Activated gamma-delta T cell treated with Interleukin-2 at 50 U/mL for 16 hours (primary cell): ENCODE measurements at places on chromosomes 11 and 22.

GRCh38 chr22:41487037-41487935 is 18.4 kb downstream of the ACO2 start:
- no peak for DNase-seq

DNA sequence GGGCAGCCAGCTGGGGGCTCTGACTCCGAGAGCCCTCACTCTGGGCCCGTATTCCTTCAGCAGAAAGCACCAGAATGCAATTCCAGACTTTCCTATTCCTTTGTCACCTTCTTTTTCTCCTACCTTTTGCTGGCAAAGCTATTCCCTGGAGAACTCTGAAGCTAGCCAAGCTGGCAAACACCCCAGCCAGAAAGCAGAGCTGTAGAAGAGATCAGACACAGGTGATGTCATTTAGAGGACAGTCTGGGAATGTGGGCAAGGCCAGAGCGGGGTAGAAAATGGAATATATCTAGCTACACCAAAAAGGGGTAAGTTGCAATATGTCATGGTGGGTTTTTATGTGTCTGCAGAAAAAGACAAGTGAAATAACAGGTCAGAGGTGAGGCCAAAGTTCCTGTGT is 205.1 kb downstream of the NXPE2 start:
- DNase-seq: no peak

DNA sequence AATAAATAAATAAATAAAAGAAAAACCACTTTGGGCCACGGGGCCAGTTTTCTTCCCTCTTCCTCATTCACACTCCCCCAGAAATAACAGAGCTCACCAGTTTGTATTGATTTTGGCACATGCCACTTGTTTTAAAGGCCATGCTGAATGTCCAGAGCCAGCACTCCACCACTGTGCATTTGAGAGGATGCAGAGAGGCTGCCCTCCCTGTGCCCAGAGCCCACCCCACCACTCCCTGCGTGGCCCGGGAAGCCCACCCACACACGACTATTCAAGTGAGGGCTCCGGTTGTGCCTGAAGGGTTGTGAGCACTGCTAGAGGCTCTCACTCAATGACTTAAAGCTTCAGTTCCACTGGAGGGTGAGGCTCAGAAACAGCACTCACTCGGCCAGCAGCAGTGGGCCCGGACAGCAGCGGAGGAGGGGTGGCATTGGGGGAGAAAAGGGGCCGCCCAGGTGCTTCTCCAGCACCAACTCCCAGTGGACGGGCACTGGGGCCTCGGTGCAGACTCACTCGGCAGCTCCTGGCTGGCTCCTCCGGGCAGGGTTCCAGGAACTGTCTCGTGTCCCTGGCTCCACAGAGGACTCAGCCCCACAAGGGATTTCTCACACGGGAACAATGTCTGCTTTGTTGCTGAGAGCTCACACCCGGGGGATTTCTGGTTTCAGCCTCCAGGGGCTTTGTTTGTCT is 112.7 kb downstream of the SHANK2 start:
- DNase-seq: no peak

GRCh38 chr11:115303929-115304531 is 200.2 kb downstream of the CADM1 start:
- DNase-seq: no peak

- DNase-seq: peak; percentile 19
Measured at GRCh38 chr11:46112961-46113607, 8.2 kb downstream of the PHF21A start.

- DNase-seq: no peak
Measured at GRCh38 chr11:2095542-2095941, 43.6 kb downstream of the IGF2 start.

- no peak for DNase-seq
Measured at GRCh38 chr22:50733521-50734342, 4.3 kb upstream of the ACR start.

DNA sequence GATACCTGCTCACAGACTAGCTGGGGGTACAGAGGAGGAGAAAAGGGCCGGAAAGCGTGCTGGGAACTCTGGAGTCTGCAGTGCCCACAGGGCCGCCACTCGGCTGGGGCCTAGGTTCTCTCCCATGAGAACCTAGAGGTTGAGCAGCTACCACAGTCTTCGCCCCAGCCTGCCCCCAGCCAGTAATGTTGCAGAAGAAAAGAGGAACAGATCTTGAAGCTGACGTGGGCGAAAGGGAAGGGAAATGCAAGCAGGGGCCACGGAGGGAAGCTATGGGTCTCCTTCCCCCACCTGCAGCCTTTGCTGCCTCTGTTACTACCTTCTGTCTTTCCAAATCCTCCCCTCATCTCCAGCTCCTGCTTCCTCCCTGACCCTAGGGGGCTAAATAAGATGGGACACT is 28.8 kb upstream of the P2RY2 start:
- no peak for DNase-seq

DNA sequence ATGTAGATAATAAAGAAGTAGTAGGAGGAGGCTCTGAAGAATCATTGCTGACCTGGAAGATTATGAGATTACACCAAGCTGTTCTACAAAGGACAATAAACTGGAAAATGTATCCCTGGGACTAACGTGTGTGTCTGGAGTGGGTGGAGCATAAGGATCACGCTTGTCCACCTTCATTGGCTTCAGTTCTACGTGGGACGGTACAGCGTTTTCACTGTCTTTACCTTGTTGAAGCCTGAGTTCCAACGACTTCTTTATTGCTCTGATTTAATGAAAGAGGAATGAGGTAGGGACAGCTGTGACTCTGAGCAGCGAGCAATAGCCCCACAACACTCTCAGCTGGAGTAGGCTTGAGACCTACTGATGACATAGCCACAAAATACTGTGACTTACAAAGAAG is 87.0 kb downstream of the ARHGAP42 start:
- no peak for DNase-seq

- no peak for DNase-seq
Measured at GRCh38 chr22:47592791-47593190, 830.3 kb downstream of the TBC1D22A start.

GRCh38 chr22:44860311-44860710 is 107.9 kb downstream of the ARHGAP8 start:
- no peak for DNase-seq

DNA sequence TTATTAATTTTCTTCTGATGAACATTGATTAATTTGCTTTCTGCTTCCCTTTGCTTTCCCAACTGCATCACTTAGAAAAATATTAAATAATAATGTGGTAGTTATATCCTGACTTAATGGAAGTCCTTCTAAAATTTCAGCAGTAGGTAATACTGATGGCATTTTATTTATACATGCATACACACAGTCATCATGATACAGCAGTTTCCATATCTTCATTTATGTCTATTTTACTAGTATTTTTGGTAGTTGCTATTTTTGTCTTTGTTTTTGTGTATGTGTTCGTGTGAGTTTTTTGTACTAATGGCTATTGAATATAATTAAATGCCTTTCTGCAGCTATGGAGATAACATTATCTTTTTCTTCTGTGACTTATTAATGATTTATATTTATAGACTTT is 484.7 kb upstream of the CNTN5 start:
- no peak for DNase-seq
